ENCODE measurements at places on chromosomes 2 and 18.

- DNase-seq, result no peak
Observed at GRCh38 chr2:78989051-78989450, 36.5 kb upstream of the REG3G start.

GRCh38 chr2:41413813-41414485 lies 633.9 kb upstream of the PKDCC start:
- no peak for DNase-seq

GRCh38 chr2:171149986-171150693 lies 10.6 kb downstream of the TLK1 start:
- no peak for DNase-seq

DNA sequence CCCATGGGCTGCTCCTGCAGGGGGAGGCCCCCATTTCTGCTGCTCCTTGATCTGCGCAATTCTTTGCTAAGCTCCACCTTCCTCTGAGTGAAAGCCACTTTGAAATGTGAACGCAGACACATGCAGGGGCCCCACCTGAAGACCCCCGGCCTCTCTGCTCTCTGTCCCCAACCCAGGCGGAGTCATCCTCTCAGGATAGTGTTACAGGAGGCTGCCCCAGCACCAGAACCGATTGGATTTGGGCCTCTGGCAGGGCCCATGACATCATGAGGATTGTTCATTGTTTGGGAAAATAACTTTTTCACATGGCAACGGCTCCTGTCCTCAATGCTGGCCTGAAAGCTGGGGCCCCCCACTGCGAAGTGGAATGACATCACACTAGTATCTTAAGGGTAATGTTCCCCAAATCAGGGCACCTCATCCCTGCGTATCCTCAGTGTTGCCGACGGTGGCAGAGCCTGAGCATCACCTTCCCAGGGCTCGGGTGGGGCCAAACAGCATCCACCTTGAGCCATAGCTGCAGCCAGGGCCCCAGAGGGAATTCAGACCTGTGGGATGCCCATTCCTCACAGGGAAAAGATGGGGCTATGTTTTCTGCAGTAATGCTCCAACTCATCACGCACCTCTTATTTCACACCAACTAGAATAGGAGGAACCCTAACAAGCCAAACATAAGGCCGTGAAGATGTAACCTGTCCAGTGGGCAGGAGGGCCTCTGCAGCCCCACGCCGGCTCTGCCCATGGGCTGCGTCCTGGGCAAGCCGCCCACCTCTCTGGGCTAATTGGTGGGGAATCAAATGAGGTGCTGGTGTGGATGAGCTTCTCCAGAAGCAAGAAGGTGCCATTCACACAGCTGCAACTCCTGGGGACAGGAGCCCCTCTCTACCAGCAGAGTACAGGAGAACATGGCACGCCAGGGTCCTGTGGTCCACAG lies 2.7 kb upstream of the ERFE start:
- DNase-seq, result no peak

- no peak for DNase-seq
Observed at GRCh38 chr2:136443661-136444060, 321.7 kb upstream of the THSD7B start.

- no peak for DNase-seq
Observed at GRCh38 chr2:4047961-4048891, 344.9 kb downstream of the DCDC2C start.

GRCh38 chr18:36610258-36610657 lies 218.5 kb downstream of the TPGS2 start:
- no peak for DNase-seq

DNA sequence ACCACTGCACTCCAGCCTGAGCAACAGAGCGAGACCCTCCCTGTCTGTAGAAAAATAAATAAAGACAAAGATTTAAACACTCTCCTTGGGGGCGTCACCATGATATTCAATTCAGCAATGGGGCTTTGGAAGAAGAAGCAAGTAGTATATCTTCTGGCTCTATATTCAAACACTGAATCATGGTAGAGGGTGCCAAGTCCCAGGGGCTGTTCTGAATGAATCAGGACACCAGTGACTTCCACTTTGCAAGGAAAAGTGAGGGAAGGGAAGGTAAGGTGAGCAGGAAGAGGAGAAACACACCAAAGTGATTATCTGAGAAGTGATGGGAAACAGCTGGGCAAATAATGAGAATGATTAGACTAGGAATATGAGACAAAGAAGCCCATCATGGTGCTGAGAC lies 80.5 kb downstream of the AAK1 start:
- DNase-seq, result no peak

DNA sequence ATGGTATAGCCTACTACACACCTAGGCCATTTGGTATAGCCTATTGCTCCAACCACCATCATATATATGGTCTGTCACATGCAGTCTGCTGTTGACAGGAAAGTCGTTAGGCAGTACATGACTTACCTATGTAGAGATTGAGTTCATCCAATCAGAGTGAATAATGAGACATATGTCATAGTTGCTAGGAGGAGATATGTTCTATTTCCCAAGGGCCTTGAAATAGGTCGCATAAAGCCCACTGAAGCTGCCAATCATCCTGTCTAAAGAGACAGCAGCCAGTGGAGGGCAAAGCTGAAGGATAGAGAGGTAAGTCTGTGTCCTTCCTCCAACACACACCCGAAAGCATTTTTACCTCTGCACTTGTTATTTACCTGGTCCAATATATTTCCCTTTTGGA lies 263.4 kb downstream of the PTPRM start:
- no peak for DNase-seq

- no peak for DNase-seq
Observed at GRCh38 chr2:166516712-166517303, 22.8 kb upstream of the SCN7A start.

DNA sequence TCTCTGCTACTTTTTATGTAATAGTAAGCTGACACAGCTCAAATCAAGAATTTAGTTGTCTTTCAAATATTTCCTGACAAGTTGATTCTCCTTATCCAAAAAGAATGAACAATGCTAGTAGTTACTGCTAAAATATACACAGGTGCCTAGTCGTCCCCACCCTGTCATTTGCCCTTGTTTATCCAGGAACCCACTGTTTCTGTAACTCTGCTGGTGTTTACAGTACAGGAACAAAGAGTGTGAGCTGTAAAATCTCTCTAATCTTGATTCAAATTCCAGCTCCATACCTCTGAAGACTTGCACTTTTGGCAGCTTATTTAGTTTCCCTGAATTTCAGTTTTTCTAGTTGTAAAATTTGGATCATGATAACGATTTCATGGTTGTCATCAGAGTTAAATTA lies 21.1 kb upstream of the SCYGR2 start:
- no peak for DNase-seq

DNA sequence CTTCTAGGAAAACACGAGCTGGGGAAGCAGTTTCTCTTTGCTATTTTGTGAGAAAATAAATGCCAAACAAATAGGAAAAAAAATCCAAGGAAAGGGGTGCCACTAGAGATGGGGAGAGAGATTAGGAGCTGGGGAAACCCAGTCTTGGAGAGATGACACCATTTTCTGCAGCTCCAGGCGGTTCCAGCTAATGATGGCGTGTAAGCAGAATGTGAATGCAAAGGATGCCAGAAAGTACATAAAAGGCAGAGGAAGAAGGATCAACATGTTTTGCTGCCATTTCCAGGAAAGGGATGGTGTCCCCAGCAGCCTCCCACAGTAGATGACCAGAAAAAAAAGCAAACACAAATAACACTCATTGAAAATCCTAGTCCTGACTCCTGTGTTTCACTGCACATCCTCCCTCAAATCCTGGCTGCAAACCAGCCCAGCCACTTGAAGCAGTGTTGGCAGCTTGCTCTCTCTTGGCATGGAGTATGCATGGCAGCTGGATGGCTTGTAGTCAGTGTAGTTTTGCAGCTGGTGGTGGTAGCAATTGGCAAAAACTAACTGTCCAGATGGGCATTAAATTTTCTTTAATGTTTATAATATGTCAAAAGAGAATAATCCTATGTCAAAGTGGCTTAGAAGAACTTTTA lies 93.6 kb downstream of the FTCDNL1 start:
- DNase-seq, result no peak

- no peak for DNase-seq
Observed at GRCh38 chr18:41038071-41038470, 917.0 kb upstream of the PIK3C3 start.

- DNase-seq, result no peak
Observed at GRCh38 chr18:43130716-43131260, 15.3 kb upstream of the RIT2 start.

DNA sequence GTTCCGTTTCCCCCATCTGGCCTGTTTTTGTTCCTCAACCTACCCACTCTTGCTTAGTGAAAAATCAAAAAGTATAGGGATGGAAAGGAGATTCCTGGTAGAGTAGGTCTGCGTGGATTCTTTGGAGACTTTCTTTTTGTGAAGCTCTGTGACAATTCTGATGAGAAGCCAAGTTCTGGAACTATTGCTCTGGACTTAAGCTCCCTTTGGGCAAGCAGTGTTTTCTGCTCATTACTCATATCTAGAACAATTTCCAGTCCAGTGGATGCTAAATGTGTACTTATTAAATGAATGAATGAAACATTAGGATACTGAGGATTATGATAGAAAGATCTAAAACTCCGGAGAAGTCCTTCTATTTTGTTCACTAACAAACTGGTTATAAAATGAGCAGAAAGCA lies 76.5 kb downstream of the SOCS6 start:
- DNase-seq, result no peak

DNA sequence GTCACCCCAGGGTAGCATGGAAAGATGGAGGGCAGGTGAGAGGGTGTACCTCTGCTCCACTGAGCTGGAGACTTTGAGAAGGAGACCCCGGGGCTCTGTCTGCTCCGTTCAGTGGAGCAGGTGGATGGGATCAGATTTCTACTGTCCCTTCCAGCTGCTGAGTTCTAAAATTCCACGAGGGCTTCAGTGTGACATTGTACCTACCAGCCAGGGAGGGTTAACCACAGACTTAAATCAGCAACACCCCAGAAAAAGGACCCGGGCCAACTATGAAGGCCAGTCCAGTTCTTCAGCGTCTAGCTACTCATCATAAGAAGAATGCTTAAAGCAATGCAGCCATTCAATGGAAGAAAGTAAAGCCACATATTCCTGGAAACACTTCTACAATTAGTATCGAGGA lies 23.8 kb downstream of the STAT1 start:
- no peak for DNase-seq

GRCh38 chr2:55781542-55781941 lies 87.9 kb upstream of the PNPT1 start:
- no peak for DNase-seq

DNA sequence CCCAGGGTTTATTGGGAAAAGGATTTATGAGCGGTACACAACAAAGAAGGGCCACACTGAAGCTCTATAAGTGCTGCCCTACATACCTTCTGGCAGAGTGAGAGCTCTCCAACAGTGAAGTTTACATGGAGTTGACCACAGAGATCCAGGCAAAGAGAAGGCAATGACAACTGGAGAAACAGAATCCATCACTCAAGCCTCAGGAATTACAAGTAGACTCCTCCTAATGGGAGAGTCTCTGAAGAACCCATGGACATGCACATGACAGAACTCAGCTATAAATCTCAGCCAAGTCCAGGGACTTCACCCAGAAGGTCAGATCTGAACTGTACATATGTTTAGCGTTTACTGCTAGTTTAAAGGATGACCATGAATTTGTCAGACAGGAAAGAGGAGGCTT lies 164.7 kb downstream of the DNAH7 start:
- no peak for DNase-seq

- no peak for DNase-seq
Observed at GRCh38 chr2:40315683-40316082, 136.2 kb downstream of the SLC8A1 start.

- DNase-seq, result no peak
Observed at GRCh38 chr2:27967076-27967475, 76.5 kb downstream of the BABAM2 start.

GRCh38 chr2:135744760-135745314 lies 3.2 kb downstream of the UBXN4 start:
- DNase-seq, result no peak

- DNase-seq, result no peak
Observed at GRCh38 chr2:3927031-3927430, 223.7 kb downstream of the DCDC2C start.

- DNase-seq, result no peak
Observed at GRCh38 chr2:99643787-99644418, 154.1 kb upstream of the REV1 start.

DNA sequence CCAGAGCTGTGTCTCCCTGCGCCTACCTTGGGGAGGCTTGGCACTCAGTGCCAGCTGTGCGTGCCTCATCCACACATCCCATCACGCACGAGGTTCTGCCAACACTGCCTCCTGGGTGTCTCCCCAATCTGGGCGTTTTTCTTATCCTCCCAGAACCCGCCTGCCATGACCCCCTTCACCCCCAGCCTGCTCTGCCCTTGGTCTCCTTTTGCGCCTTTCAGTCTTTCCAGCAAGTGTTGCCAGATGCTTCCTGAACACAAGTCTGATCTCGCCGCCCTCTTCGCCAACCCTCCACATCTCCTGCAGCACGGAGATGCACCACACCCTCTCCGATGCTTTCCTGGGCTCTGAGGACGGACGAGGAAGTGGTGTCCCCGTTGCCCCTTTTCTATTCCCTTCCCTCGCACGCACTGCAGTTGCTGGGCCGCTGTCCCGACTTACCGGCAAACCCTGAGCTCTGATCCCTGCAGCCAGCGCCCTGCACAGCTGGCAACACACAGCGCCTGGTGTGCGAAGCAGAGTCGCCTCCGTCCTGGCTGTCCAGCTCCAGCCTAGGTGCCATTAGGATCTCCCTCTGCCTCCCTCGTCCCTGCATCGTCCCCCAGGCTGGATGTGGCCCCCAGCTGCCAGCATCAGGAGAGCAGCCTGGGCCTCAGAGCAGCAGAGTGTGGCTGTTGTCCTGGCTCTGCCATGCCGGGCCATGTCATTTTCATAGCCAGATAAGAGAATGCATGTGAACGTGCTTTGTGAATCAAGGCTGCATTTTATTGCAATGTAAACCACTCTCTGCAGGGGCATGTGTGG lies 22.6 kb upstream of the ALLC start:
- no peak for DNase-seq

- no peak for DNase-seq
Observed at GRCh38 chr18:48360376-48361021, 48.7 kb downstream of the ZBTB7C start.
